Activated CD4-positive, alpha-beta T cell treated with anti-CD3 and anti-CD28 coated beads for 1 hour (primary cell): ENCODE measurements at places on chromosomes 4 and X.
A peak's percentile ranks its signal among the peaks of the same experiment; 100 is the strongest.

GRCh38 chr4:61666244-61666643 lies 466.1 kb downstream of the ADGRL3 start:
- no peak for DNase-seq

DNA sequence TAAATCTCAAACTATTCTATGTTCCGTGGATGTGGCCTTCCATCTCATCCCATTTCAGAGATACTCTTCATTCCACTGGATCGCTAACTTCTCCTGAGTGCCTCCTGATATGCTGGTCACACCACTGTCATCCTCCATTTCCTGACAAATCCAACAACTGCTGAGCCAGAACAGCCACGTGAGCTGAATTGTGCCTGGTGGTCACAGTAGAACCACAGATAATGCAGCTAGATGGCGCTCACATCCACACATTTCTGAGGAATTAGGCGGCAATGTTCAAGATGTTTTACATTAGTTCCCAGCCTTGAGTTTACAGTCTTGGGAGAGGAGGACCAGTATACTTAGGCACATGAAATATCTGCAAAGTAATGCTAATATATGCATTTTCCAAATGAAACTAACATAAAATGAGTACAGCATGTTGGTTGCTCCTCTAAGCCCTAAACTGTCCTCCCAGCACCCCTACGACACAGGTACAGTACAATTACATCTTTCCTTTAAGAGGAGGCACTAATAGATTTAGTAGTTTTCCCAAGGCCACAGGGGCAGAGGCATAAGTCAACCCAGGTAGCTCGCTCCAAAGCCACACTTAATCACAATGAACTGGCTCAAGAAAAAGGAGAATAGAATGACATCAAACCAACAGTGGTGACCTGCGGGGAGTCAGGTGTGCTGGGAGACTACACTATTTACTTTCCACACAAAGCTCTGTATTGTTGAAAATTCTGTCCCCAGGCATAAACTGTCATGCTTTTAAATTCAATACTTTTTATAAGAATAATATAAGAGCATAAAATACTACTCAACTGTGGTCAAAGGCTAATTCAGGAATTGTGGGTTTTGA lies 134.2 kb downstream of the CHIC2 start:
- peak; percentile 19 for DNase-seq

DNA sequence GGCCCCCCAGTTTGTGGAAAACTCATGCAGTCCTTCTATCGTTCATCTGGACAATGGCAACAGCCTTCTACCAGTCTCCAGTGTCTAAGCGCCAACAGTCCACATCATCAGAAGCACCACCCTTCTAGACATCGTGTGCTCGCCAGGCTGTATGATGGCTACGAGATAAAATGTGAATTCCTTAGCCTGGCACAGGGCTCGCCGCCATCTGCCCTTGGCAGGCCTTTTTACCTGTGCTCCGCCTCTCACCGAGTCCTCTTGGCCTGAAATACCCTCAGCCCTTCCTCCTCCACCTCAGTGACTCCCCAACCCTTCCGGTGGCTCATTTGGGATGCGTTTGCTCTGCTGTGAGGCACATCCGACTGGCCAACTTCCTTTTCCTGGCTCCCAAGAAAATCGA lies 15.9 kb upstream of the STS start:
- DNase-seq = no peak

GRCh38 chrX:123665197-123665596 lies 67.7 kb downstream of the THOC2 start:
- no peak for DNase-seq

GRCh38 chr4:55178226-55179005 lies 53.0 kb upstream of the KDR start:
- DNase-seq = no peak

GRCh38 chrX:110145311-110145710 lies 142.4 kb downstream of the TMEM164 start:
- no peak for DNase-seq
